Activated CD4-positive, alpha-beta T cell treated with anti-CD3 and anti-CD28 coated beads, Interleukin-2, amount 10 ng/mL, durations not matched to agents 24 days and 14 days (primary cell): ENCODE measurements at places on chromosomes 4 and X. TPM values are rescaled to one million over a fixed set of nuclear protein-coding genes. Genes with fewer than 3 reads are reported as not detected.
A peak's percentile ranks its signal among the peaks of the same experiment; 100 is the strongest.

Gene RXFP1
- total RNA-seq, result not detected in 2 replicates

DNA sequence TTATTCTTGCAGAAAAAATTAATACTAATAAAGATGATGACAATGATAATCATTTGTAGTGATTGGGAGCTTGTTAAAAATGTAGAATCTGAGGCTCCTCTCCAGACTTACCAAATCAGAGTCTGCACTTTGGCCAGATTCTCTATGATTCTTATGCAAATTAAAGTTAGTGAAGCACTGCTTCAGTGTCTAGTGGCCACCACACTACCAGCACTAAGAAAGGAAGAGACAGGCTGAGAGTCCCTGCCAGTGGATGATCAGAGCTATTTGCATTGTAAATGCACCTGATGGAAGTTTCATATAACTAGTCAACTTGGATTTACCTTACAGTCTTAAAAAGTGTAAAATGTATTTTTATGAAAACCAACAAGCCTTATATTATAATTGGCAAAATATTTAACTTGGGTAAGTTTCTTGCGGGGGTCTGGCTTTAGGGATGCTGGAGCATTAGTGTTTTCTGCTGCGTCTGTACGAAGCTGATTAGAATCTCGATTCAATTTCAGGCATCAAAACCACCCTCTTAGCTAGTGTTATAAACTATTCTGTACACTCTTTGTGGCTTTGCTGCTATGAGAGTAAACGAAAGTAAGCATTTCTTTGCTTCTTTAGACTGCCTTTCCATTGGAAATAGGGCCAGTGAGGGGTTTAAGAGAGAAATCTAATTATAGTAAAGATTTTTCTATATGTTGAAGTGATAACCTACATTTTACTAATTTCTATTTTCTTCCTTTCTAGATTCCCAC, 114.1 kb downstream of the TLL1 start:
- no peak for DNase-seq

- DNase-seq, result peak; percentile 93
Measured at GRCh38 chr4:6327220-6327917, 57.7 kb downstream of the WFS1 start.

GRCh38 chrX:111460607-111461006, 48.6 kb upstream of the DCX start:
- DNase-seq, result no peak

GRCh38 chr4:40750461-40751258, 905 bp downstream of the NSUN7 start:
- DNase-seq, result peak; percentile 56

GRCh38 chr4:125649452-125649851, 334.7 kb downstream of the FAT4 start:
- DNase-seq, result no peak
